ENCODE measurements at places on chromosomes 2 and 18. TPM values are rescaled to one million over a fixed set of nuclear protein-coding genes. Genes with fewer than 3 reads are reported as not detected.

NFATC1 gene
- 6.1 TPM for polyA plus RNA-seq

- DNase-seq = no peak
These were observed 44.6 kb upstream of the TUBA3D start for GRCh38 chr2:131431336-131431735.

TSPYL6 gene
- polyA plus RNA-seq = not detected

DNA sequence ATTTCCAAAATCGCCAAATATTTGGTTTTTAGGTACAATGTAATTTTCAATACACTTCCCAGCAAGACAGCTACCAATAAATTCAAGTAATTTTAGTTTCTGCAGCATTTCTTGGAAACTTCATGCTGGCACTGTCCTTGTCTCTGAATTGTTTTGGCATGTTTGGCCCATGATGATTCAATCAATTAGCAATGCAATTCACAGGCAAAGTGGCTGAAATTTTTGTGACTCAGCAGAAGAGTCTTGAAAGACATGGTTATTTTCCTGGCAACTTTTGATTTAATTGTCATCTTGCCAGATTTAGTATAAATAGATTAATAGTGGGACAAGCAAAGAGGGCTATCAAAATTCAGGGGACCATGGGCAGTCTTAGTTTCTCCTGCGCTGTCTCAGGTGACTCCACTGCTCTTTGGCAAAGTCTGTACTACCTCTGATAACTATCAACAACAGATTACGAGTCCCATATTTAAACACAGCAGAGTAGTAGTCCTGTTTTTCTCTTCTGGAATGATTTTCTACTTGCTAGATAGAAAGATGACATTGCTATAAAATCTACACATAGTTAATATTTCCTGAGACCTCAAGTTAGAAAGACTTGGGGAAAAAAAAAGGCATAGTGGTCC lies 88.9 kb upstream of the CYP26B1 start:
- no peak for DNase-seq

- DNase-seq = peak; percentile 59
These were observed at the start of gene CREG2 for GRCh38 chr2:101387151-101387834. CREG2 (minus strand) TSS chr2:101387503; CDS start chr2:101387457, 46 bp downstream.

IL1RL2 gene
- 0.96 TPM for polyA plus RNA-seq

DNA sequence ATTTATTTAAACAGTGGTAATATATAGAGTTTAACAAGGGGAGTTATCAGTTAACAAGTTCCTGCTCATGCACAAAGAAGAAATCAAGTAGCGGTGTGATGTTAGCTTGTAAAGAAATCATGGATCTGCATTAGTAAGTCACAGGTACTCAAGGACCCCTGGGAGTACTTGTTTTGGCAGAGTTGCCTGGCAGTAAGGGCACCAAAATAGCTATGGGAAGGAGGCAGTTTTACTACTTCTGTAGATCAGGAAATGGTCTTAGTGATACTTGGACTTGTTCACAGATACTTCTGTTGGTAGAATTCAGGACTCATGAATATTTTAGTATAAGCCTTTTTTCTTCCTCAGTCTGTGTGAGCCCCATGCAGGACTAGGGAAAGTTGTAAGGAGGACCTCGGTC lies 107.3 kb upstream of the IL1R2 start:
- no peak for DNase-seq

- no peak for DNase-seq
These were observed 63.3 kb downstream of the DTNA start for GRCh38 chr18:34773378-34773777.

DNA sequence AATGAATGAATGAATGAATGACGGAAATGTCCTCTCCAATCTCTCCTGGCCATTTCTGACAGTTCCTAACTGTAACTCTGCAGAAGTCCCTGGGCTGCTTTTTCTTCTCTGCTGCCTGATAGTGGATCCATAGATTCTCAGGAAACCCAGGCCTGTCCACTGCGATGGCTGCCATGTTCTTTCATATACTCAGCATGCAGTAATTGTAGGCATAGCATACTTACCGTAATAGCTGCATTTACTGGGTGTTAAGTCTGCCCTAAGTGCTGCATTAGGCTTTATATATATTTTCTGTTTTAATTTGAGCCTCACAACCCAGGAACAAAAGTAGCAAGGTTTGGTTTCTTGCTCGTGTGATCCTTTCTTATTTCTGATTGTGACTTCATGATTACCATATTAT lies 122.9 kb downstream of the DCC start:
- no peak for DNase-seq

PNKD gene
- 98.8 TPM for polyA plus RNA-seq

DNA sequence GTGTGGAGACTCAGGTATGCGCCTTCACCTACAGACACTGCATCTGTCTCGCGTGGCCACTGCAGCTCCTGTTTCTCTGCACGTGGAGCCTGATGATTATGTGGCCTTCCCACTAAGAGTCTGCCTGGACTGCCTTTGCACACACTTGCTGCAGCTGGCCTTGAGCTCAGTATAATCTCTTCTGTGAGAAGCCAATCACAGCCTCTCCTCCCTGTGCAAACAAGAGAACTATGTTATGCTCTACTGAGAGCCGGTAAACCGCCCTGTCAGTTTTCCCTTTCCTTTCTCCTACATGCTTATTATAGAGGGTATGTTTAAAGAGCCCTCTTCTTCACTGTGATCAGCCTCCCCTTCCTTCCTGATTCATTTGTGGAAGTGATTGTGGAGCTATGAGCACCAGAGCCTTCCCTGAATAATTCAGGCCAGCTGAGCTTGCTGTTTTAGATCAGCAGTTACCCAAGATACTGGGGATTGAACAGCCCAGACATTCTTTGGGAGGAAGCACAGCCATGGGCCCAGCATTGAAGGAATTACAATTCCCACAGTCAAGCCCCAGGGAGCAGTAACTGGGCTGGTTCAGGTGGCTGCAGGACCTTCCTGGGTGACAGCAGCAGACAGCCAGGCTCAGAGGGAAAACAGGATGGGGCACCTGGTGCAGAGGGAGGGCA lies 3.7 kb upstream of the TGFA start:
- DNase-seq = no peak

GRCh38 chr2:28842042-28842441 lies 28.1 kb downstream of the TRMT61B start:
- DNase-seq = no peak

CDH2 gene
- polyA plus RNA-seq = 93.8 TPM

GRCh38 chr2:70920367-70920715 lies 15.4 kb upstream of the ATP6V1B1 start:
- no peak for DNase-seq

- DNase-seq = no peak
These were observed 2.4 kb upstream of the NTSR2 start for GRCh38 chr2:11672407-11672806.

GBX2 gene
- polyA plus RNA-seq = 0.51 TPM

- no peak for DNase-seq
These were observed 61.3 kb upstream of the HDAC4 start for GRCh38 chr2:239462191-239462515.

DNA sequence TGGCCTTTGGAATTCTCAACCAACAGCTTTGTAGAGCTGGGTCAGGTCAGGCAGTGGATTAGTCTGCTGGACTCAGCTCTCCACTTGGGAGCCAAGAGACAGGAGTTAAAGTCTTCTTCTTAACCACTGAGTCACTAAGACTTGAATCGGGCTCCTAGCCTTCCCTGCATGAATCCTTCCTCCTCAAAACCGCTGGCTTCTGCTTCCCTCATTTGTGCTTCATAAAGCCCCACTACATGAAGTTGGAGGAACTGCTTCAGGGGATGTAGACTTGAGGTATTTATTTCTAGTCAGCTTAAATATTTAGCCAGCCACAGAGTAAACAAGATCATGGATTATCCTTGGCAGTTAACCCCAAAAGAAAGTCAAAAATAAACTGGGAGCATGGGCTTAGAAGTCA lies 536.3 kb upstream of the TNP1 start:
- DNase-seq = no peak

ESPNL gene
- 0.39 TPM for polyA plus RNA-seq

LYG2 gene
- polyA plus RNA-seq = 0.24 TPM

AGXT gene
- polyA plus RNA-seq = 0.04 TPM

GRCh38 chr2:219356834-219357233 lies 24.3 kb upstream of the RESP18 start:
- DNase-seq = no peak

DNA sequence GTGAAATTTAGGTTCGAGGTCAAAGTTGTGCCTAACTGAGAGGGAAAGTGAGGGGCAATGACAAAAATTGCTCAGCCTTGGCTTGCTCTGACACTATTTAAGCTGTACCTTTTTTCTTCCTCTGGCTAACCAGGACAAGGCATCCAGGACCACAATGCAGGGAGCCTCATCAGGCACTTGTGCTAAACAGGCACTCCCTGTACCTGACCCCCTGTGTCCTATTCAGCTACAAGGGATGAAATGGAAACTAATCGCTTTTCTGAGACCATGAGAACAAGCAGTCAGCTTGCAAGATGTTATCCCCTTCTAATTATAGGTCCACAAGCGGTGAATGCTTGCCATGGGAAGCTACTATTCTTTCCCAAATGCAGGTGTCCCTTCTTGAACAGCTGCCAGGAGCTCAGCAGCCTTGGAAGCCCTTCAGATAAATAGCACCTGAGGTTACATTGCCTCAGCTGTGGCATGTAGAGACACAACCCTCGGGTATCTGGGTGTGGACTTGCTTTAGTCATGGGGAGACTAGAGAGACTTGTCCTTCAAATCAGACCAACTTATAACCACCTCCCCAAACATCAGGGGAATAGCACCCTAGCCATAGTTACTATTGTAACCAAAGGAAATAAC lies 19.1 kb upstream of the ITGA6 start:
- no peak for DNase-seq

SIGLEC15 gene
- 0.47 TPM for polyA plus RNA-seq

RIT2 gene
- not detected for polyA plus RNA-seq

GRCh38 chr18:28455971-28456370 lies 279.0 kb upstream of the CDH2 start:
- no peak for DNase-seq

- no peak for DNase-seq
These were observed 58.6 kb downstream of the NCAPH start for GRCh38 chr2:96393989-96394761.

RAPGEF4 gene
- polyA plus RNA-seq = 11.0 TPM

GRCh38 chr2:50116096-50117010 lies 915.6 kb downstream of the NRXN1 start:
- no peak for DNase-seq

DNA sequence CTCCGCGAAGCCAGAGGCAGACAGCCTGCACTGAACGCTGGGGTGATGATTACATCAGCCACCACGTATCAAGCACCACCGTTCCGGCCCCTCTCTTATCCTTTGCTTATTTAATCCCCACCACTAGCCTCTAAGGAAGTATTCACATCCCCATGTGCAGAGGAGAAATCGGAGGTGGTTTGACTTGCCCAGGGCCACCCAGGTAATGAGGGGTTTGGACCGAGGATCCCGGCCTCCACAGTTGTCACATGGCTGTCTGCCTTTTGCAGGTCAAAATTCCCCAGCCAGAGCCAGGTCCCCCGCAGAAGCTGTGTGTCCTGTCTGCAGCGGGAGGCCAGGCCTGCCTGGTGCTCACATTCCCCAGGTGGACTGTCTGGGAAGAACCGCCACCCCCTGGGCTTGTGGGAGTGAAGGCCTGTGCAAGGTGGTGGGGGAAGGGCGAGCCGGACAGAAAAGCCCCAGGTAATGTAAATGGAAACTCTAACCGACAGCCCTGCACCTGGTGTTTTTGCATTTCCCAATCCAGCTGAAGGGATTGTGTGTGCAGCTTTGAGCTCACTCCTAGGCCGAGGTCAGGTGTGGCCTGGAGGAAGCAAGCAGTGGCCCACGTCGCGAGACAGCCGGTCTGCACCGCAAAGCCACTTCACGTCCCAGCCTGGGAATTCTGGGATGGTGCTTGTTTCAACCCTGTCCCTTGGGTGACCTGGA lies 108.5 kb upstream of the ID2 start:
- DNase-seq = no peak

DNA sequence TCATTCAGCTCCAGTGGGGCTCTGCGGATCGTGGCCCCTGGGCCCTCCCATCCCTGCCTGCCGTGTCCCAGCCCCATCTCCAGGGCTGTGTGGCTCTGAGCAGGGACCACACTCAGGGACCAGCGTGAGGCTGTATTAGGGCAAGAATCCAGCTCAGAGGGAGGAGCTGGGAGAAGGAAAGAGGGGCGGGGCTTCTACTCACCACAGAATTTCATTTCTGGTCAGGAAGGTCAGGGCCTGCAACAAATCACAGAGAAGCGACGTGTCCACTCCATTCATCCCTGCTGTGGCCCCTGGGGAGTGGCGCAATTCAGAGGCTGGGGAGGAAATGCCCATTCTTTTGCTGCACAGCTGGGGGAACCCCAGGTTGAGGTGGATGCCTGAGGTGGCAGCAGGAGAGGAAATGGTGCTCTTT lies 828 bp downstream of the CIB4 start:
- no peak for DNase-seq

DNA sequence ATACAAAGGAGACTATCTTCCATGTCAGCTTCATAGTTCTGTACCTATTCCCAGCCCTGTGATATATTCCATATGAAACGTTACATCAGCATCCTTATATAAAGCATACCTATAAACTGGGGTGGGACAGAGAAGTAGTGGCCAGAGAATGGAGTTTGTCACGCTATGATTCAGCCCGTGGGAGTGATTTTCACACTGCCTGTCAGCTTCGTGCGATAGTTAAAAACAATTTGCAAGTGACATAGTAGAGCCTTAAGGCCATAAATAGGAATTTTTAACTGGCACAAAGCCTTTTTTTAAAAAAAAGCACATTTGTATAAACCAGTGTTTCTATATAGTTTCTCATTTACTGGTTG lies 30.2 kb downstream of the PKP4 start:
- DNase-seq = no peak

GRCh38 chr2:98801921-98802321 lies 71.0 kb upstream of the MGAT4A start:
- DNase-seq = no peak

GRCh38 chr2:105919826-105920225 lies 175.1 kb downstream of the NCK2 start:
- DNase-seq = no peak

DNA sequence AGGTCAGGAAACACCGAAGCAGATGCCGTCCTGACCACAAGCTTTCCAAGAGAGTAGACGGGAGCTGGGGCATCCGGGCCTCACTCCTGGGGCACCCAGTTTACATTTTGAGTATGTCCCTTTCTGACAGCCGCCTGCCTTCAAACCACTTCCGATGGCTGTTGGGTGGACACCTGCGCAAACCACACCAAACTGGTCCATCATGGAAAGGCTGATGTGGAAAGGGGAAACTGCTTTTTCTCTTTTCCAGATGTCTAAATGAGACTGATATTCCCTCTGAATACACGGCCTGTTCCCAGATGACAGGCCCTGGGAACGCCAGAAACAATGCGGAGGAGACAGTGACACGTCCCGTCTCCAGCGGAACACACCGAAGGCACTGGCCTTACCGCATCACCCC lies 290.0 kb upstream of the SALL3 start:
- no peak for DNase-seq

IL36B gene
- polyA plus RNA-seq = not detected

Measured in right renal cortex interstitium (tissue), 3 donors.